Astrocyte (in vitro differentiated cells and primary cell): ENCODE measurements at places on chromosomes 3 and 15. TPM values are rescaled to one million over a fixed set of nuclear protein-coding genes. Genes with fewer than 3 reads are reported as not detected.

- no peak overlapping the region for H3K4me3 ChIP-seq
- H3K36me3 ChIP-seq: no peaks in the 10 kb centered on the region
- H3K27me3 ChIP-seq: no peaks in the 10 kb centered on the region
- peak overlapping the region; percentile 72 for H3K27ac ChIP-seq
- DNase-seq: peak; percentile 99
Observed at GRCh38 chr3:100047455-100048141, 66.7 kb downstream of the FILIP1L start.

- H3K36me3 ChIP-seq: no peaks in the 10 kb centered on the region
- H3K27me3 ChIP-seq: no peaks in the 10 kb centered on the region
- H3K27ac ChIP-seq: no peak overlapping the region
- H3K4me3 ChIP-seq: no peak overlapping the region
- H3K4me1 ChIP-seq: no peaks in the 10 kb centered on the region
Observed at GRCh38 chr3:514192-514591, 317.6 kb downstream of the CHL1 start.

- H3K36me3 ChIP-seq: no peaks in the 10 kb centered on the region
- H3K4me3 ChIP-seq: no peak overlapping the region
- no peak overlapping the region for H3K27ac ChIP-seq
Observed at GRCh38 chr3:149895339-149895738, 75.4 kb downstream of the PFN2 start.

- H3K27me3 ChIP-seq: no peaks in the 10 kb centered on the region
- no peaks in the 10 kb centered on the region for H3K36me3 ChIP-seq
- no peak overlapping the region for H3K4me3 ChIP-seq
- H3K4me1 ChIP-seq: no peaks in the 10 kb centered on the region
Observed at GRCh38 chr3:197578376-197578775, 22.6 kb upstream of the BDH1 start.

GRCh38 chr3:59006634-59007517 lies 42.9 kb downstream of the CFAP20DC start:
- peaks cover 2% of the 10 kb centered on the region for H3K4me1 ChIP-seq
- no peak overlapping the region for H3K27ac ChIP-seq
- no peak overlapping the region for H3K4me3 ChIP-seq
- peak; percentile 49 for DNase-seq

- peaks cover 6% of the 10 kb centered on the region for H3K4me1 ChIP-seq
- peak overlapping the region; percentile 68 for H3K27ac ChIP-seq
- no peak overlapping the region for H3K4me3 ChIP-seq
Observed at GRCh38 chr15:87207990-87208580, 1048.5 kb downstream of the NTRK3 start.

- no peak overlapping the region for H3K4me3 ChIP-seq
- H3K4me1 ChIP-seq: no peaks in the 10 kb centered on the region
- no peak overlapping the region for H3K27ac ChIP-seq
- H3K27me3 ChIP-seq: no peaks in the 10 kb centered on the region
- no peak for DNase-seq
Observed at GRCh38 chr3:184085389-184085852, 11.4 kb upstream of the HTR3E start.

DNA sequence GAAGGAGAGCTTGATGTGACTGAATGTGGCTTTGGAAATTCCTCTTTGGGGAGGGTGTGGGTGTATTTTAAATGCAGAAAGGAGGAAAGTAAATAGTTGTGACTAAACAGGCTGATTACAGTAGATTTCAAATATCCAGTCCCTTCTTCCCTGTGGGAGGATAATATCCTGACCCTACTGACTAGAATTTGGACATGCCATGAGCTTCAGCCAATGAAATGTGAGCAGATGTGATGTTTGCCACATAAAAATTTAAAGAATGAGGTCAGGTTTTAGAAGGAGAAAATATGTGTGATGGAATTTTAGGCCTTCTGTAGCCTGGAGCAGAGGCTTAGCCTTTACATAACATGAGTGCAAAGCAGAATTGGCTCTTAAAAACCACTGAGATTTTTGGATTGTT lies 1218.9 kb downstream of the ROBO2 start:
- no peaks in the 10 kb centered on the region for H3K27me3 ChIP-seq
- peaks cover 12% of the 10 kb centered on the region for H3K4me1 ChIP-seq
- no peak overlapping the region for H3K4me3 ChIP-seq
- peak overlapping the region; percentile 61 for H3K27ac ChIP-seq
- H3K36me3 ChIP-seq: no peaks in the 10 kb centered on the region

DNA sequence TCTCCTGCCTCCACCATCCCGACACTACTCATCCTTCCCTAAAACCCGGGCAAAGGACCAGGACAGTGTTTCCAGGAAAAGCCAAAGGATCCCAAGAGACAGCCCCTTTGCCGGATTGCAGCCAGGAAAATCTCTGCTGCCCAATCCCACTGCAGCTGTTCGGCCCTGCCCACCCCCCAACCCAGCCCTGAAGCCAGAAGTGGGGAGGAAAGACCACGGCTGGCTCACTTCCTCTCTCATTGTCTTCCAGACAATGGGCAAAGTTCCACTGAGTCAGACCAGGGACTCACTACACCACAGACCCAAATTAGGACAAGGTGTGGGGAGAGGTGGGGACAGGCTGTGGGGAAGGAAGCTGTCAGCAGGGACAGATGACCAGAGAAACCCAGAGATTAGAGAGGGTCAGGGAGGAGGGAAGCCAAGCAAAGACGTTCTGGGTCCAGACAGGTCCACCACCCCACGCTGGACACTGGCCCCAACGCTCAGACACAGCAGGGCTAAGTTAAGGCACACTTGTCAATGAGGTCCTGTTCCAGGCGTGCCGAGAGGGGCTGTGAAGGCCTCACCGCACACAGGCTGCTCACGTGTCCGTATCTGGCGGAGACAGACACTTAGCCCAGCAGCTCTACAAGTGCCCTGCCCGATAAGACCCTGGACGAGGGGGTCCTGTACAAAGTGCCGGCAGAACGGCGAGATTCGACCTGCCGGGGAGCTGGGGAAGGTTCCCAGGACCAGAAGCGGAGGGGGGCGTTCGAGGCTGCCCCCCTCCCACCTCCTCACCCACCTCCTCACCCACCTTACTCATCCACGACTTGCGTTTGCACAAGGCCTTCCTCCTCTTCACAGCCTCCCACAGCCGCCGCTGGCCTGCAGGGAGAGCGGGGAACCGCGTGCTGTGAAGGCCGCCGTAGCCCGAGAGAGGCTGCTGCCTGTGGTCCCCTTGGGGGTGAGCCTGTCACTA lies 21.9 kb downstream of the TNK2 start:
- no peak overlapping the region for H3K27ac ChIP-seq
- no peaks in the 10 kb centered on the region for H3K27me3 ChIP-seq
- peaks cover 23% of the 10 kb centered on the region for H3K4me1 ChIP-seq
- H3K36me3 ChIP-seq: peaks cover 2% of the 10 kb centered on the region
- H3K4me3 ChIP-seq: no peak overlapping the region
- peak; percentile 73 for DNase-seq

DNA sequence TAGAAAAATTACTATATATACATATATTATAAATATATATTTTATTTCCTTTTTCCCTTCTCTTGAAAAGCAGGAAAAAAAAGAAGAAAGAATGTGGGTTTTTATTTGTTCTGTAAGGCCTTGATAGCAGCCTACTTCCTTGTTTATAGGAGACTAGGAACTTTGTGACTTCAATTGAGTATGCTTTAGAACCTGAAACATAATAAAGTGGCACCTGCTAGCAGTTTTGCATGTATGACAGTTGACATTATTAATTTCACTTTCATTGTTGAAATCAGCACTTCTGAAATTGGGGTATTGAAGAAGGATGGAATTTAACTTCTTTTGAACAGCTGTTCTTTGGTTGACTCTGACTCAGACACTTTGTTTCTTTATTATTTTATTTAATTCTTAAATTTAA lies 56.9 kb downstream of the GLCE start:
- H3K27me3 ChIP-seq: no peaks in the 10 kb centered on the region
- no peak overlapping the region for H3K4me3 ChIP-seq
- no peaks in the 10 kb centered on the region for H3K36me3 ChIP-seq
- no peaks in the 10 kb centered on the region for H3K4me1 ChIP-seq
- H3K27ac ChIP-seq: no peak overlapping the region

GRCh38 chr3:46318207-46318927 lies 35.5 kb upstream of the CCR2 start:
- no peaks in the 10 kb centered on the region for H3K27me3 ChIP-seq
- H3K36me3 ChIP-seq: no peaks in the 10 kb centered on the region
- H3K27ac ChIP-seq: no peak overlapping the region

DNA sequence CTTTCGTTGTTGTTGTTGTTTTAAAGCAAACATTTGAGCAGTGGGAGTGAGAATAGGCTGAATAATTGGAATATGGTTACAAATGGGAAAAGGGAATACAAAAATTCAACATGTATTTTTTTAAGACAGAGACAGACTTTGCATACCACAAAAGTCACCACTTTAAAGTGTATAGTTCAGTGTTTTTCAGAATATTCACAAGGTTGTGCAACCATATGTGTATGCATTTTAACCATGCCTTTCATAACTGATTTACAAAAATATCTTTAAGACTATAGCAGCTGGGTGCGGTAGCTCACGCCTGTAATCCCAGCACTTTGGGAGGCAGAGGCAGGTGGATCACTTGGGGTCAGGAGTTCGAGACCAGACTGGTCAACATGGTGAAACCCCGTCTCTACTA lies 41.3 kb downstream of the EHHADH start:
- no peak for DNase-seq
- peaks cover 18% of the 10 kb centered on the region for H3K4me1 ChIP-seq
- no peaks in the 10 kb centered on the region for H3K36me3 ChIP-seq
- H3K27ac ChIP-seq: no peak overlapping the region
- no peaks in the 10 kb centered on the region for H3K27me3 ChIP-seq

DNA sequence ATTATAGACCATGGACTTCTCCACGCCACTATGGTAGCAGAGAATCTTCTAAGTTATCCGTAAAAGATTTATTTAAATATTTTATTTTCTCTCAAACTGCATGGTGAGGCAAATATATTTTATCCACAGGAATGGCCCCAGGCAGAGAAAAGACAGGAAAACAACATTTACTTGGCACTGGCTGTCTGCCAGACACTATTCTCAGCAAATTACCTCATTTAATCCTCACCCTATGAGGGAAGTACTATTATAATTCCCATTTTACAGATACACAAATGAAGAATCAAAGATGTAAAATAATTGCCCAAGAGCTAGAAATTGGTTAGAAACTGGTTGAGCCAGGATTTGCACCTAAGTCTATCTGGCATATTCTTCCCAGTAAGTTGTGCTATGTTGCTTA lies 361.4 kb upstream of the IL12A start:
- H3K36me3 ChIP-seq: no peaks in the 10 kb centered on the region
- H3K27ac ChIP-seq: no peak overlapping the region
- H3K4me1 ChIP-seq: no peaks in the 10 kb centered on the region
- DNase-seq: no peak
- H3K27me3 ChIP-seq: no peaks in the 10 kb centered on the region

DNA sequence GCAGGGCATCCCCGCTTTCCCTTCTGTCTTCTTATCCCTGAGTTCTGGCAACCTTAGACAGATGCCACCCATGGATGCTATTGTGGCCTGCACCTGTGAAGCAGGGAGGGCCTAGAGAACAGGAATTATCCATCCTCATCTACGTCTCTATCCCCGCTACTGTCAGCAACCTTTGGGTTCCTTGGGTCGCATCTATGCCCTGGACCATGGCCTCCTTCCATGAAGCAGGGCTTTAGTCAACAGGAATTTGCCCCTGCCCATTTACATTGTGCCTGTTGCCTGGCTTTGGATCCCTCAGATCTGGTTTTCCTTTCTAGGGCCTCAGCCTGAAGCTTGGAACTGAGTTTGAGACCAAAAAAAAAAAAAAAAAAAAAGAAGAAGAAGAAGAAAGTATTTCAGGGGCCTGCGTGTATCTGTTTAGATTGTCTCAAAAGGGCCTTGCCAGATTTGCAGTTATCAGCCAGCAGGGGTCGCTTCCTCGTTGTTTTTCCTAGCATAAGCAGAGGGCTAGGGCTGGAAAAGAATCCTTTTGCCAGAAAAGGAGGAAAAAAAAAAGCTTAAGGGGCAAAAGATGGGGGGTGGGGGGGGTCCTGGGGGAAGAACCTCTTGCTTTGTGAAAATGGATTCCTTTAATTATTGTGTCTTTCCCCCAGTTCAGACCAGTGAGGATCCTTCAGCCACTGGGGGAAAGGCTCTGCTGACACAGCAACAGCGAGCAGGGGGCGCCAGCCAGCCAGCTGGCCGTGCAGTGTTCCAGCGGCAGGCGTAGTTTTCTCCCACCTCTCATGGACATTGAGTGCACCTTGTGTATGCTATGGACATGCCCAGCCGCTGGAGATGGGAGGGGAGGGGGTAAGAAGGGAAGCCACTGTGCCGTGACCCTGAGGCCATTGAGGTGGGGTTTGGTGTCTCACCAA lies 65.7 kb upstream of the ALDH1L1 start:
- DNase-seq: no peak
- no peaks in the 10 kb centered on the region for H3K36me3 ChIP-seq
- no peaks in the 10 kb centered on the region for H3K4me1 ChIP-seq
- no peak overlapping the region for H3K27ac ChIP-seq
- H3K27me3 ChIP-seq: peaks cover 2% of the 10 kb centered on the region
- no peak overlapping the region for H3K4me3 ChIP-seq

GRCh38 chr15:57782731-57783130 lies 76.2 kb downstream of the POLR2M start:
- no peaks in the 10 kb centered on the region for H3K36me3 ChIP-seq
- no peaks in the 10 kb centered on the region for H3K27me3 ChIP-seq
- no peak overlapping the region for H3K27ac ChIP-seq
- no peak overlapping the region for H3K4me3 ChIP-seq
- no peaks in the 10 kb centered on the region for H3K4me1 ChIP-seq
- DNase-seq: no peak

- H3K4me3 ChIP-seq: no peak overlapping the region
- DNase-seq: peak; percentile 53
- H3K4me1 ChIP-seq: peaks cover 9% of the 10 kb centered on the region
- no peaks in the 10 kb centered on the region for H3K27me3 ChIP-seq
- H3K27ac ChIP-seq: no peak overlapping the region
Observed at GRCh38 chr3:24119321-24119751, 174.2 kb downstream of the NR1D2 start.

- H3K27me3 ChIP-seq: no peaks in the 10 kb centered on the region
- peak overlapping the region; percentile 91 for H3K27ac ChIP-seq
- peaks cover 28% of the 10 kb centered on the region for H3K4me1 ChIP-seq
- no peak for DNase-seq
- peaks cover 2% of the 10 kb centered on the region for H3K36me3 ChIP-seq
Observed at GRCh38 chr3:150602426-150603152, 532 bp upstream of the SELENOT start.

- peaks cover 4% of the 10 kb centered on the region for H3K27me3 ChIP-seq
- H3K4me3 ChIP-seq: no peak overlapping the region
Observed at GRCh38 chr15:89461386-89461785, 35.0 kb downstream of the RHCG start.

TEX55 gene
- not detected in 2 replicates for total RNA-seq

TTLL13 gene
- total RNA-seq: 0.14 TPM in 1 of 2 replicates, not detected in the other

CD80 gene
- total RNA-seq: not detected in 2 replicates

COL8A1 gene
- total RNA-seq: 118 and 123 TPM in 2 replicates

INSYN1 gene
- 5.2 and 9.1 TPM in 2 replicates for total RNA-seq

UBAP1L gene
- 1.8 and 1.9 TPM in 2 replicates for total RNA-seq

NCEH1 gene
- total RNA-seq: 14.1 and 16.9 TPM in 2 replicates

EXD1 gene
- total RNA-seq: 0.07 TPM in 1 of 2 replicates, not detected in the other

PPP1R14D gene
- not detected in 2 replicates for total RNA-seq

PARP15 gene
- 0.09 and 0.22 TPM in 2 replicates for total RNA-seq
